Stimulated activated CD4-positive, alpha-beta T cell treated with anti-CD3 and anti-CD28 coated beads, Interleukin-1b, Interleukin-23, amount 100 ng/mL, for 4 hours (primary cell): ENCODE measurements at places on chromosomes 7 and 10.

GRCh38 chr7:46198701-46199100 lies 277.6 kb upstream of the IGFBP3 start:
- DNase-seq: no peak

DNA sequence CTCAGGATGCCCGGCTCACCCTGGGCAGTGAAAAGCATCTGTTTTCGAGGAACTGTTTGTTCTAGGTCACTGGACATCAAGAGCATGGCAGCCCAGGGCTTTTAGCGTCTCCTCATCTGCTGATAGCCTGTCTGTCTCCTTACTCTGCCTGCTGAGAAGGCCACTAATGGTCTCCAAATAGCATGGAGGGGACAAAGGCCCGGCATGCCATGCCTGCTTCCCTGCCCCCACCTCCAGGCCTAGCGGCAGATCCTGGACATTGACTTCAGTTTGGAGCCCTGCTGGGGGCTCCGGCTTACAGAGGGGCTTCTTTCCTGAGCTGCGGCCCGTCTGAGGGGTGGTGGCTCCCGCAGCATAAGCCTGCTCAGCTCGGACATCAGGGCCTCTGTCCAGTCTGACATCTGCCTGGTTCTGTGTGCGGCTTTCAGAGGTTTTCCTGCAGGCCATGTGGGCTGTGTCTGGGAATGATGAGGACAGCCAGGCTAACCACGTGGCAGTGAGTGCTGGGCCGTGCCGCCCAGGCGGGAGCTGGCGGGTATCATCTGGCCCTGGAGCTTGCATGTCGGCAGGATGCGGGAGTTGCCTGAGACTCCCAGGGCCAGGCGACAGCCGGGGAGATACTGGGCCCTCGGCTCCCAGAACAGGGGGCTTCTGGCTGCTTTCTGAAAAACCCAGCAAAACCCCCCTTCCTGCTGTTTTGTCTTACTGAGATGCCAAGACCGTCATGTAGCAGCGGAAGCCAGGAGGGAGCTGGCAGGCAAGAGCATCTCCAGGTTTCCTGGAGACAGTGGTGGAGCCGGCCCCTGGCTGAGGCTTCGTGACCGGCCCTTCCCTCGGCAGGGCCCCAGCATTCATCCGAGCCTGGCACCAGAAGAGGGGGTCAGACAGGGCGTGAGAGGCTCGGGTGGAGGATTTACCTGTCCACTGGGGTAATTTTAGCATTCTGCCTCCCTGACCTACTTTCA lies 9.2 kb downstream of the PFKFB3 start:
- no peak for DNase-seq

DNA sequence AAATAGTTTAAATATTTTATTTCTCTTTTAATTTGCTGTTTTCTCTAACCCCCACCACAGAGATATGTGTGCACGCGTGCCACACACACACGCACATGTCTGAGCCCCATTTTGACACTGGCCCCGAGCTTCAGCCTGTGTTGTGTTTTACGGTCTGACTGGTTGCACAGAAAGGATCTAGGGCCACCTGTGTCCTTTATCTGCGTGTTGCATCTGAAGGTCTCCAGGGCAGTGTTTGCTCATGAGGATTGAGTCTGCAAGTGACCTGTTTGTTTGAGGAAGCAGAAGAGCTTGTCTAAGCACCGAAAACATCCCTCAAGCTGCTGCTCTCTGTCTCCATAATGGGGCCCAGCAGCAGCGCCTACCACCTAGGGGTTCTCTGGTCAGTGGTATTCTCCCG lies 266.4 kb upstream of the LYZL1 start:
- no peak for DNase-seq

- DNase-seq: no peak
Observed at GRCh38 chr10:1521741-1522140, 215.6 kb downstream of the ADARB2 start.

DNA sequence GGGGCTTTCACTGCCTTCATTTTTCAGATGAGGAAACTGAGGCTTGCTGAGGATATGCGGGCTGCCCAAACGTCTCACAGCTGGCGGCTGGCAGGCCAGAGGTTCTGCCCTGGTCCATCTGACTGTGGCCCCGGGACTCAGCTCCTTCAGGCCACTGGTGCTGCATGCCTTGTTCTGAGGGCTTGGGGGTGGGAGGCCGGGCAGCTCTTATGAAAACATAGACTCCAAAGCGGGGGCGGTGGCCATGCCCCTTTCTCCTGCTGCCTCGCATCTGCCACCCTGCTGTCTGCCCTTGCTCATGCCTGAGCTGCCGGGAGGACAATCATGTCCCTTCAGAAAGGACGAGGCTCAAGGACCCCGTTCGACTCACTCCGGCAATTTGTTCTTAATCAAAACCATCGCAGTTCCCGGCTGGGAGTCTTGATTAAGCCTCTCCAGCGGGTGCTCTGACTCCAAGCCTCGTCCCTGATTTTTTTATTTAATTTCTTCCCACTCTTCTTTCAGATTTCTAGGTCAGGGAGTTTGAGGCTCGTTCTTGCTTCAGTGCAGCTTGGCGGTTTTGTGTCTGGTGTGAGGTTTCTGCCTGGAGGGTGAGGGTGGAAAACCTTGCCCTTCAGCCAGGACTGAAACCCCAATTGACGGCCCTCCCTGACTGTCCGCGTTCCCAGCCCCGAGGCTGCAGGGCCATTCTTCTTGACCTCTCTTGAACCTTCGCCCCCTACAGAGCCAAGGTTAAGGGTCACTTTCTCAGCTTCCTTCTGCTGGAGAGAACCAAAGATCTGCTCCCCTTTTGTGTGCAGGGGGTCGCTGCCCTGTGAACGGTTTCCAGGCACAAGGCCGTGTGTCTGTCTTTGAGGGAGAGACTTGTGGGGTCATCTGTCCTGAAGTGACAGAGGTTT lies 120.8 kb downstream of the DNAJB6 start:
- no peak for DNase-seq

DNA sequence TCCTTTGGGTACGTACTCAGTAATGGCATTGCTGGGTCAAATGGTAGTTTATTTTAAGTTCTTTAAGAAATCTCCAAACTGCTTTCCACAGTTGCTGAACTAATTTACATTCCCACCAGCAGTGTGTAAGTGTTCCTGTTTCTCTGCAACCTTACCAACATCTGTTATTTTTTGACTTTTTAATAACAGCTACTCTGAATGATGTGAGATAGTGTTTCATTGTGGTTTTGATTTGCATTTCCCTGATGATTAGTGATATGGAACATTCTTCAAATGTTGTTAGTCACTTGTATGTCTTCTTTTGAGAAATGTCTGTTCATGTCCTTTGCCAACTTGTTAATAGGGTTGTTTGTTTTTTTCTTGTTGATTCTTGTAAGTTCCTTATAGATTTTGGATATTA lies 558.9 kb downstream of the SH2D4B start:
- no peak for DNase-seq

GRCh38 chr7:99579281-99579955 lies 18.6 kb upstream of the TMEM225B start:
- DNase-seq: no peak

- no peak for DNase-seq
Observed at GRCh38 chr10:131743190-131744151, 157.3 kb upstream of the PPP2R2D start.

DNA sequence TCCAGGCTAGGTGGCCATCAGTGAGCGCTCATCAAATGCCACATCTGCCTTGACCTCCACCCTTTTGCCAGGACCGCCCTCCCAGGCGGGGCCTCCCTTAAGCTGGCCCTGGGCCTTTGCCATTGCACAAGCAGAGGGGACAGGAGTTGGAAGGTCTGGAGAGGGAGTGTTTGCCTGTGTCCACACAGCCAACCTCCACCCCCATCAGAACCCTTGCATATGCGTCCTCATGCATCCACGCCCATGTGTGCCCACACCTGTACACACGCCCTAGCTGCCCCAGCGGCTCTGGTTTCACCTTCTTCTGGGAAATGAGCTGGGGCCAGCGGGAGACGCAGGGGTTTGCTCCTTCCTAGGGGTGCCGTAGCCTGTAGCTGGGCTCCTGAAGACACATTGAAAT lies 64.0 kb downstream of the NEURL1 start:
- DNase-seq: no peak
